Thoracic aorta (tissue), 2 donors: ENCODE measurements at places on chromosomes 1 and 21.

DNA sequence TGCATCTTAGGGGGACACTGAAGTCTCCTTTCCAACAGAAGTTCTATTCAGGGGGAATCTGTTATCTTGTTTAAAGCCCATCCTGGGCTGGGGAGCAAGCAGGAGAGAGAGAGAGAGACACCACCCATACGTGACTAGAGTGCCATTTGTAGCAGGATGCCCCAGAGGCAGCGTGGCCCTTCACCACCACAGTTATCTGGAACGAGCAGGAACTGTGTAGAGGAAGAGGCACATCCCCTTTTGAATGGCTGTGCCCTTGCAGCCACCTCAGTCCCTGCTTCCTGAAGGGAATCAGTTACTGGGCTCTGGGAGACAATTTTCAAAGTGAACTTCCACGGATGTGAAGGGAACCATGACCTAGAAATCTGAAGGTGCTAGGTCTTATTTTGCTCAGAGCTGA, 19.4 kb upstream of the LAMTOR5 start:
- no peak for DNase-seq

DNA sequence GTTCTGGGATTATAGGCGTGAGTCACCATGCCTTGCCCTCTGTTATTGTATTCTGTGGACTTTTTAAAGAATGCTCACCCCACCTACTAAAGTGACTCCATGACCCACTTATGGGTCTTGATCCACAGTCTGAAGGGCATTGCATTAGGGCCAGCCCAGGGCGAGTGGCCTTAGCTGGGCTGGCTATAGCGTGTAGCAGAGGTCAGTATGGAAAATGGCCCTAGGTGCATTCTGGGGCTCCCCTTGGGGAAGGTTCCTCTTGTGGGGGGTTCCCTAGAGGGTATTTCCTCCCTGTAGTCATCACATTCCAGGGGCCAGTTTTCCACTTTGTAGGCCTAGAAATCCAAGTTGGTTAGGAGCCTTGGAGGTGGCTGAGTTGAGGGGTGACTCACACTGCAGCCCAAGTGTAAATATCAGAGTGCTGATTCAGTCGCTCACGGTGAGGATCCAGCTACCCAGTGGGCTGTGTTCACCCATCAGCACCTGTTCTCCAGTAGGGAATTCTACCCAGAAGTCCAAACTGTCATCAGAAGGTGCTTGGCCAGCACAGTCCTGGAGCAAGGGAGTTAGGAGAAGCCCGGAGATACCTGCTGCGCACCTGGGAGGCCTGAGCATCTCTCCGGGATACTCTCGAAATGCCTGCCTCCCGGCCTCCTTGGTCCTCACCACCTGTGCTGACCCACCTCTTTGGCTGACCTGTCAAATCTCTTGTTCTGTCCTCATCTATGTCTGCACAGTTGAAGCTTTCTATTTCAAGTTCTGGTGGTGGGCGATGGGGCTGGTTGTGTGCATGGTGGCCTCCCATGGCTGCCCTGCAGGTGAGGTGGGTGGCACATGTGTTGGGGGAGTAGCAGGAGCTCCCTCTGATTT, 52.2 kb downstream of the NENF start:
- no peak for DNase-seq

DNA sequence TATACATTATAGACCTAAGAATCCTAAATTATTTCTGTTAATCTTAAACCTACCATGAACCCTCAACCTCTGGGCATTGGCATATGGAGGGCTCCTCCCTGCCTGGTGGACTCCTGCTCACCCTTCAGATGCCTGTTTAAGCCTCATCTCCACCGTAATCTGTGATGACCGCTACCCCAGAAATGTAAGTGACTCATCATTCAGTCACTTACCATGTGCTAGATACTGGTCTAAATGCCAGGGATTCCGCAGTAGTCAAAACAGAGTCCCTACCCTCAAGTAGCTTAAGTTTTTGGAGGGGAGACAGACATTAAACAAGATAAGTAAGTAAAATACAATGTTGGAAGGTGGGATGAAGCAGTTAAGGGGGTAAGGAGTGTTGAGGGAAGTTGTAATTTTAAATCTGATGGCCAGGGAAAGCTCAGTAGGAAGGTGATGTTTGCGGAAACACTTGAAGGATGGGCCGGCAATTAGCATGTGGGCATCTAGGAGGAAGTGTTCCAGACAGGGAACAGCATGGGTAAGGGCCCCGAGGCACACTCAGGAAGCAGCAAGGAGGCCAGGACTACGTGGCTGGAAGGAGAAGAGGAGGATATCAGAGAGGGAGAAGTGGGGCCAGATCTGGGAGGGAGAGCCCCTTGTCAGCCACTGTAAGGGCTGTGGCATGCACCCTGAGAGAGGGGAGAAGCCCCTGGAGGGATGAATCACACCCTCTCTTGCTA, 141.7 kb upstream of the HOOK1 start:
- DNase-seq: no peak

- DNase-seq: no peak
Observed at GRCh38 chr1:185652348-185652747, 81.8 kb upstream of the HMCN1 start.

- DNase-seq: no peak
Observed at GRCh38 chr1:54284781-54285529, 85.0 kb downstream of the MRPL37 start.

DNA sequence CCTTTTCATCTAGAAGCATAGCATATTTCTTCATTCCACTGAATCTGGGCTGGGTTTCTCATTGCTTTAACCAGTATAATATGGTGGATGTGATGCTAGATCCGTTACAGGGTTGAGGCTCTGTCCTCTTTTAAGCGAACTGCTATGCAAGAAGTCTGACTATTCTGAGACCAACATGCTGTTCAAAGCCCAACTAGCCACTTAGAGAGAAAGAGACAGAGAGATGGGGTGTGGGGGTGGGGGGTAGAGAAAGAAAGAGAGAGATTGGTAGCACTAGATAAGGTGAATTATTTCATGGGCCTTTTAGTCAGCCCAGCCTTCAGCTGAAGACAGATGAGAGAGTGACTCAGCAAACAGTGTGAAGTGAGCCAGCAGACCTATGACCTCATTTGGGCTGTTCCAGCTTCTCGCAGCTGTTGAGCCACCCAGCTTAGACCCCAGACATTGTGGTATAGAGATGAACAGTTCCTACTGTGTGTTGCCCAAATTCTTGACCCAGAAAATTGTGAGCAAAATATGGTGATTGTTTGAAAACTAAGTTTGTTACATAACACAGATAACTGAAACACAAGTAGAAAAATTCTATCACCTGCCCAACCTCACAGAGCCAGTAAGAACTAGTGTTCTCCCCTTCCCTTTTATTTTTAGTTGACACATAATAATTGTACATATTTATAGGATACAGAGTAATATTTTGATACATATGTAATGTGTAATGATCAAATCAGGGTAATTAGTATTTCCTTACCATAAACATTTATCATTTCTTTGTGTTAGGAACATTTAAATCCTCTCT, 40.7 kb upstream of the PRKACB start:
- DNase-seq: no peak

DNA sequence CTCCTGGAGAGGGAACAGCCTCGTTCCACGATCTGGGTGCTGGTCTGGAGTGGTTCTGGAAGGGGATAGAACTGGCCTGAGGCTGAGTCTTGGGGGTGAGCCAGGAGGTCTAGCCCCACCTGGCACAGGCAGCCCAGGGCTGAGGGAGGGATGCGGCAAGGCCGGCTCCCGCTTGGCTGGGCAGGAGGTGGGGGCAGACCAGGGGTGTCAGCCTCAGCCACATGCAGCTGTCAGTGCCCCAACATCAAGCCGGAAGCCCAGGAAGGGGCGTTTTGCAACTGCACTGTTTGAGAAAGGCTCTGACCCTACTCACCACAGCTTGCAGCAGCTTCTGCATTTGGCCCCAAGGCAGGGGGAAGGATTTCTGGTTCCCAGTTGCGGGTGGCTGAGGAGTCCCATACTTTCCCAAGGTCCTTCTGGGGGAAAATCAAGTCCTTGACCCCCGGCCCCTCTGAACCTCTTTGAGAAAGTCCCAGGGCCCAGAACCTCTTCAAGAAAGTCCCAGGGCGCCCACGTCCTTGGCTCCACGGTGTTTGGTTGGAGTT, 2.0 kb downstream of the EFHD2 start:
- DNase-seq: no peak

GRCh38 chr1:10245674-10246073, 35.3 kb downstream of the KIF1B start:
- no peak for DNase-seq

GRCh38 chr1:177897281-177897997, 72.4 kb downstream of the SEC16B start:
- no peak for DNase-seq

- DNase-seq: no peak
Observed at GRCh38 chr1:109104364-109105151, 9.4 kb upstream of the ELAPOR1 start.

GRCh38 chr1:203567596-203567995, 59.0 kb upstream of the ATP2B4 start:
- DNase-seq: no peak

GRCh38 chr21:33051925-33052324, 18.0 kb upstream of the OLIG1 start:
- no peak for DNase-seq

GRCh38 chr1:7284839-7285435, 486.2 kb upstream of the VAMP3 start:
- no peak for DNase-seq

- no peak for DNase-seq
Observed at GRCh38 chr1:53616927-53617326, 122.0 kb downstream of the GLIS1 start.

- DNase-seq: no peak
Observed at GRCh38 chr21:41931041-41931451, 22.8 kb downstream of the C2CD2 start.

GRCh38 chr1:51299185-51299885, 31.0 kb downstream of the TTC39A start:
- DNase-seq: no peak

- no peak for DNase-seq
Observed at GRCh38 chr1:108590957-108591356, 31.1 kb downstream of the EEIG2 start.

- no peak for DNase-seq
Observed at GRCh38 chr1:53893999-53894636, at the start of gene DIO1. DIO1 (plus strand) TSS chr1:53894187; CDS start chr1:53894211, 24 bp downstream.

DNA sequence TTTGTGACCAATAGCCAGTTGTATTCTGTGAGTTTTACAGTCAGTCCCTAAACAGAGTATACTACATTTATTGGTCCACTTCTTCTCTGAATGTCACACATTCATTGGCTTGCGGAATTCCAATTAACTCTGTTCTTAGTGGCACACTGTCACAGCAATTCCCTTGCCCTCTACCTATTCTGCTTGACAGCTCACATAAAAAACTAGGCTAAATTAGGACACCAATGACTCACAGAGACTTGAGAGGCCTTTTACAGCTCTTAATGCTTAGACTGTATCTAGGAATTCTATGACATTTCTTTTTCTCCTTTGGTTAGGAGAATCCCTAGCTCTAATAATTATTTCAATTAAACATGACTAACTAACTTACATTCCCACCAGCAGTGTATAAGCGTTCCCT, 104.1 kb downstream of the NEGR1 start:
- no peak for DNase-seq

DNA sequence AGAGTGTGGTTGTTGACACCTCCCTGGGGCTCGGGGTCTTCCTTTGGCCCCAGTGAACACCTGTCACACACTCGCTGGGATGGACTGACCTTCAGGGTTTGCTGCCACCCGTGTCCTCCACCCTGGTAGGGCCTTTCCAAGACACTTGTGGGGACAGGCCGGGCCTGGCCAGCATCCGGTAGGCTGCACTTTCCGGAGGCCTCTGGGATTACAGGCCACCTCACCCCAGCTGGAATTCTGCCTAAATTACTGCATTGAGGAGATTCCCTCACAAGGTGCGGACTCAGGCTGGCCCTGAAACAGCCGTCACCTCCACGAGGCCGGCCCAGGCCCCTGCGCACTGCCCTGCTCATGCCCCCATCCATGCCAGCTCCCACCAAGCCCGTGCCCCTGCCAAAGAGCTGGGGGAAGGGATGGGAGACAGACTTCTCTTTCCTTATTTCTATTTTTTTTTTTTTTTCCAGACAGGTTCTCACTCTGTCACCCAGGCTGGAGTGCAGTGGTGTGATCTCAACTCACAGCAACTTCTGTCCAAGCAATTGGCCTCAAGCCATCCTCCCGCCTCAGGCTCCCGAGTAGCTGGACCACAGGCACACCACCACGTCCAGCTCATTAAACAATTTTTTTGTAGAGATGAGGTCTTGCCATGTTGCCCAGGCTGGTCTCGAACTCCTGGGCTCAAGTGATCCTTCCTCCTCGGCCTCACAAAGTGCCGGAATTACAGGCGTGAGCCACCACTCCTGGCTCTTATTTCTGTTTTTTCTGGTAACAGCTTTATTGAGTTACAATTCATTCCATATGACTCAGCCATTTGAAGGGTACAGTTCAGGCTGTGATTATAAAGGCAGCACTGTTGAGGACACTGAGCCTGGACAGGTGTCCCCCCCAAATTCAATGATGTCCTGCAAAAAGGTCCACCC, 11.3 kb downstream of the CSTB start:
- no peak for DNase-seq

DNA sequence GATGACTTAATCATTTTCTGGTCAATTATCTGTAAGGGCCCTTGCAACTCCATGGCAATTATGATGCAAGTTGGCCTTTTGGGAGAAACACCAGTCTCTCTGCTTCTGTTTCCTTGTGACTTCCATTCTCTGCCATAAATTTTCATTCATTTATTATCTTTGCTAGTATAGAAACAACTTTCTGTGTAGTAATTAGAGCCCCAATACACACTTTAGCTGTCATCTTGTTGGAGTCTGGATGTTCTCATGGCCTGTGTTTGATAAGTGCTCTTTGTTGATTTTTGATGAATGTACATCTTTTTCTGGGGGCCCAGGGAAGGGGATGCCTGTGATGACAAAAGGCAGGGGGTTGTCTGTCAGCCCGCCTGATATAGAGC, 22.4 kb downstream of the PROX1 start:
- no peak for DNase-seq

DNA sequence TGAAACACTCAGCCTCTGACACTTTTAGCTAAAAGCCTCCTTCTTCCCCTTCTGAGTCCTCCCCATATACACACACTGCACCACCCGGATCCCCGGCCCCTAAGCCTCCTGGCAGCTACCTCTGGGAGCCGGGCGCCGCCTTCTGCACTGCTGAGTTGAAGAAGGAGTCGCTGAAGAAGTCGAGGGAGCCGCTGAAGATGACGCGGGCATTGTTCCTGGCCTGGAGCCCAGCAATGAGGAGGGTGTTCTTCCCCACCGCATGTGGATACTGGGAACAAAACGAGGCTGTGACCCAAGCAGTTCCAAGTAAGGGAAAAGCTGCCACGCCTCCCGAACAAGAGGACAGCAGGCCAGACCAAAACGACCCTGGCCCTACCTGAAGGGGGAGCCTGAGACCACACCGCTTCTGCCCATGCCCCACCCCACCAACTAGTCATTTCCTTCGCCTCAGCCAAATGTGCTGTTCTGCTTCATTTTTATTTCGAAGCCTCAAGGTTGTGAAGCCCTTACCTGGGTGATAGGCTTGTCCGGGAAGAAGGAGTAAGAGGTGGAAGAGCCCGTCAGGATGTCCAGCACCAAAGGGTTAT, 7.0 kb downstream of the DDOST start:
- DNase-seq: no peak

DNA sequence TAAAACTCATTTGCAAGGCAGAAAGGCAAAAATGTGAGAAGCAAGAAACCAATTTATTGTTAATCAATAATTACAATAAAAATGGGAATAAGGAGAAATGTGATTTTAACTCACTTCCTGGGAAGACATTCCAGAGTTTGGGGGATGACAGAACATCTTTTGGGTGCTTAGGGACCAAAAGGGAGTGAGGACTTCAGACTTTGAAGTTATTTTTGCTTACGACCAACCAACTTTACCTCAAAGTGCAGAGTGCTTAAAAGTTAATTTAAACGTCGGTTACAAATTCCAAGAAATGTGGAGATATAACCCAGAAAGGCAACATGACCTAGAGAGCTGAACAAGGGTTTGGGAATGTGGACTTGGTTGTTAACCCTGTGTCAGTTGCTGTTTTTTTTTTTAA, 234.5 kb upstream of the C1orf105 start:
- DNase-seq: no peak
